ENCODE measurements at places on chromosomes 7 and 10. TPM values are rescaled to one million over a fixed set of nuclear protein-coding genes. Genes with fewer than 3 reads are reported as not detected.

Gene NDUFB8
- 251 TPM for total RNA-seq

DNA sequence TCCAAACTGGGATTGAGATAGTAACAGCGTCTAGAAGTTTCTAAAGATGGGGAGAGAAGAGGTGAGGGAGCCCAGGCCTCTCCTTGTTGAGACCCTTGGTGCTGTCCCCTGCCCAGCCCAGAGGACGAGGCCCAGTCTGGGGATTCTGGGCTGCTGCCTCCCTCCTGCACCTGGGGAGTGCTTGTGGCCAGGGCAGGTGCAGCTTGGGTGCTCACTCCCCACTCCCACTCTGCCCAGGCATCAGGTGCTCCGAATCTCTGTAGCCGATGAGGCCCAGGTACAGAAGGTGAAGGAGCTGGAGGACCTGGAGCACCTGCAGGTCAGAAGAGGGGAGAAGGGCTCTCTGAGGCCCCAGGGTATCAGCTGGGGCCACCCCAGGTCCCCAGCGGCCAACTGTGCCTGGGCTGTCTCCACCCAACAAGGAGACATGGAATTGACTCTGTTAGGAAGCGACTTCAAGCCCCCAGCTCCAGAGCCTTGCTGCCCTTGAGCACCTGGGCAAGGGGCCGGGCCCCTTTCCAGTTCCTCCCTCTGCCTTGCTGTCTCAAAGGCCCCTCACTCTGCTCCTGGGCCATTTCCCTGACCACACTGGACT, 664 bp downstream of the CPA1 start:
- DNase-seq, result no peak

GRCh38 chr10:104688251-104689042, 47.4 kb downstream of the SORCS3 start:
- DNase-seq, result no peak

- DNase-seq, result no peak
Measured at GRCh38 chr7:45086331-45087065, 2.3 kb downstream of the NACAD start.

DNA sequence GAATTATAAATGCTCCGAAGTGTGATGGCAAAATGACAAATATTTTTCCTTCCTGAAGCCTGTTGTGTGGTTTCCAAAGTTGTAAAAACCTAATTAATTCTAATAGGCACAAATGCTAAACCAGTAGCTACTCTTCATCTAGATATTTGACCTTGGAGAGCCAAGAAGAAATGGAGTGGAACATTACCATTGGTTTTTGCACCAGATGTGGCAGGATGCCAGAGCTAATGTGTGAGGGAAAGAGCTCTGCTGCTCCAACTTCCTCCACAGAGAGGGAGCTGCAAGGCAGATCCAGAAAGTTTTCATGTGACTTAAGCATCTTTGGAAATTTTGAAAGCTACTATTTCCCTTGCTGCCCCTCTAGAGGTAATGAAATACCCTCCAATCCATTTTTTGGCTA, 65.1 kb upstream of the HPS1 start:
- no peak for DNase-seq

DNA sequence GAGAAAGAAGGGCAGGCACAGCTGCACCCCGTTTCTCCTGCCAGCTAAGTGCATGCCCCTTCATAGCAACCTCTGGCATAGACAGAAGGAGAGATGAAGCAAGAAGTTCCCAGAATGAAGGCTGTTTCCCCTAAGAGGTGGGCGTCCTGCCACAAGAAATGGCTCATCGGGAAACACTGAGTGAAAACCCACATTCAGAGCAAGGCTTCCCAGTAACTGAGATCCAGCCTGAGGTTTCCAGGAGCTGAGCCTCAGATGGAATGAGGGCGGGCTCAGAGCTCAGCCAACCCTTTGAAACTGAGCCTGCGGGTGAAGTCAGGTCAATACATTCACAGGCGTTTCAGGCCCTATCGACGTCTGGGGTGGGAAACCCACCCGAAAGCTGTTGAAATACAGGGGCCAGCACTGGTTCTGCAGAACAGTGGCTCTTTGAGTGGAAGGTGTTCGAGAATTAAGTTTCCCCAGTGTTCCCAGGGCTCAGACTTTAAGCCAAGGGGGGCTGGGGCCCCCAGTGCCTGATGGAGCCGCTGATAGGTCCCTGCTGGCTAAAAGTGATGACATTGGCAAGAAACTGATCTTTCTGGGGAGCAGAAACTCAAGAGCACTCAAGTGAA, 510.2 kb downstream of the RPS24 start:
- no peak for DNase-seq

Gene CH25H
- not detected for total RNA-seq

- no peak for DNase-seq
Measured at GRCh38 chr10:34717429-34717828, 97.7 kb downstream of the PARD3 start.

DNA sequence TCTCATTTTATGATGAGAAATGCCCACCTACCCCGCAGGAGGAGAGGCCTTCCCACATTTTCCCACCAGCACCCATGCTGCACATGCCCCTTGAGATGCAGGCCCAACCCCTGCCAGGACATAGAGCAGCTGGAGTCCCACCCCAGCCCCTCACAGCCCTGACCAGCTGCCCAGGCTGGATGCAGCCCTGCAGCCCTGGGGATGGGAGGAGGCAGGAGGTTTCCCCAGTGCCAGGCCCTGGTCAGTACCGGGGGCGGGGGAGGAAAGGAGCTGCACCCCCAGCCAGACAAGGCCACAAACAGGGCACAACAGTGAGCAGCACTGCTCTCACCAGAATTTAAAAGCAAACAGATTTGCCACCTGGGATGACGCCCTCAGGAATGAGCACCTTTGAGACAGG, 196.1 kb downstream of the PTPRN2 start:
- DNase-seq, result no peak

All from G401 (cell line).